WTC11 (cell line): ENCODE measurements at places on chromosomes 6 and 20.

- H3K4me1 ChIP-seq, result peaks cover 9% of the 10 kb centered on the region
- DNase-seq, result no peak
- no peaks in the 10 kb centered on the region for H3K27me3 ChIP-seq
- H3K36me3 ChIP-seq, result peaks cover 24% of the 10 kb centered on the region
- H3K27ac ChIP-seq, result peak overlapping the region; percentile 99
- H3K4me3 ChIP-seq, result peak overlapping the region; percentile 98
Observed at GRCh38 chr6:87702589-87702945, 534 bp upstream of the AKIRIN2 start.

DNA sequence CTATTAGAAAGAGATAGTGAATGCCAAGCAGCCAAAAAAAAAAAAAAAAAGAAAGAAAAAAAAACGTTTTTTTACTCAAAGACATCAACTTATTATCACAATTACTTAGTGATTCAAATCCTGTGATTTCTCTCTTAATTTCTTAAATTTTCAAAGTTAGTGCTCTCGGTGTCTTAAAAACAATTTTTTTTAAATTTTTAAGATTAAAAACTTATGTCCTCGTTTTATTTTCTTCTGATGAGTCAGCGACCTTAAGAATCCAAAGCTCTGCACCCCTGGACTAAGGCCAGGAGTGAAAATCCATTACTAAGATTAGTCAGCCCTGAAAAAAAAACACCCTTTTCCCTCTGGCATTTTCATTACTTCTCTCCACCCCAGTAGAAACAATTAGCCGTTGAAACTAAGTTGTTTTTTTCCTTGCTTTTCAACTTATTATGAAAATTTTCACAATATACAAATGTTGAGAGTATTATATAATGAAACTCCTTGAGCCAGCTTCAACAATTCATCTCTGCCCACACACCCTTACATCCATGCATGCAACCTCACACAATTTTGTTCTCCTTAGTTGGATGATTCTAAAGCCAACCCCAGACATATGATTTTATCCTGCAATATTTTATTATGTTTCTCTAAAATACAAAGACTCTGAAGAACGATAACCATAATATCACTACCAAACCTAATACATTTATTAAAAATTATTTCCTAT is 85.6 kb upstream of the CARMIL1 start:
- no peaks in the 10 kb centered on the region for H3K36me3 ChIP-seq
- H3K4me3 ChIP-seq, result no peak overlapping the region
- no peaks in the 10 kb centered on the region for H3K27me3 ChIP-seq
- no peak for DNase-seq
- H3K4me1 ChIP-seq, result no peaks in the 10 kb centered on the region

- peak; percentile 36 for DNase-seq
- no peak overlapping the region for H3K4me3 ChIP-seq
- H3K27me3 ChIP-seq, result peaks cover 65% of the 10 kb centered on the region
- peaks cover 55% of the 10 kb centered on the region for H3K4me1 ChIP-seq
Observed at GRCh38 chr20:22590662-22591061, 6.3 kb upstream of the FOXA2 start.

- no peak overlapping the region for H3K4me3 ChIP-seq
- DNase-seq, result no peak
- H3K27me3 ChIP-seq, result no peaks in the 10 kb centered on the region
Observed at GRCh38 chr6:105785066-105785811, 300.9 kb upstream of the PRDM1 start.

GRCh38 chr6:75424618-75425548 is 68.7 kb downstream of the FILIP1 start:
- DNase-seq, result no peak
- H3K4me1 ChIP-seq, result peaks cover 8% of the 10 kb centered on the region
- peaks cover 2% of the 10 kb centered on the region; the same call in 1 of the 2 replicates for H3K36me3 ChIP-seq
- no peaks in the 10 kb centered on the region for H3K27me3 ChIP-seq
- no peak overlapping the region for H3K27ac ChIP-seq
